NCI-H1694 (cell line): ENCODE measurements at places on chromosomes 1 and 21.

DNA sequence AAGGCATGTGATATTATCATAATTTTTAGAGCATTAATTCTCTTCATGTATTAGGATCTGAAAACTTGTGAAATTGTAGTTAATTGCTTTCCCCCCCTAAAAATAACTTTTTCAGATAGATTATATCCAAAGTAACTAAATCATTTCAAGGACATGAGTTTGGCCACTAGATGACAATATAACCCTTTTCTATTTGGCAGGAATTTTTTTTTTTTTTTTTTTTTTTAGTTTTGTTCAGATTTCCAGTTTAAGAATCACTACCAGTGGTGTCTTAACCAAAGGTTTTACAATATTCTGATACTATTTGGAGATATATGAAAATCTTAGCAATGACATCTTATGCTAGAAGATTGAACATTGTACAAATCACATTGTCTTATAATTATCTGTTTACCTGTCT is 370.8 kb downstream of the AMY1C start:
- no peak for DNase-seq

DNA sequence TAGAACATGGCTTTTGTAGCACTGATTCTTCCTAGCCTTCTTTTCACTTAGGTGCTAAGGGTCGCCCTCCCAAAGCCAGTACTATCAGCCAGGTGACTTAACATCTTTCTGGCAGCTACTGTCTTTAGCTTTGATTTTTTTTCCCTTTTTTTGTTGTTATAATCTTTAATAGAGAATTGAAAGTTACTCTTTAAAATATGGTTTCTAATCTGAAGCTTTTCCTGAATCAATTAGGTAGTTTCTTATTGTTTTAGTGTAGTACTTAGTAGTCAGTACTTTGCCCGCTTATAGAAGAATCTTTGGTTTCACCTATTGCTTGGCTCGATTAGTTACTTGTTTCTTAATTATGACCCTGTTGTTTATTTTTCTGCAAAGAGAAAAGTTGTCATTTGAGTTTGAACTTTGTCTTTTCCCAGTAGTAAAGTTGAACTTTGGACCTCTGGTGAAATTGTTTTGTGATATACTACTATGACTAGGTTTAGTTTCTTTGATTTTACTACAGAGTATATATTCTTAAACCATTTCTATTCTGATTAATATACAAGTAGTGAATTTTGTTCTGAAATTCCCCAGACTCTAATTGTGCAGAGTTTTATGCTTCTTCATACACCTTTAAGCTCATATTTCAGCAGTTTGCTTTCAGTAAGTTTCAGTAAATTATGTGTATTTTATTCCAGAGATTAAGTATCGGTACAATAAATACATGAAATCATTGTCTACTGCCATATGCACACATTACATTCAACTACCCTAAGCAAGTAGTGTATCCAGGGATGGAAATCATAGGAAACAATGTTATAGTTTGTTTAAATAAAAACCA is 3.9 kb downstream of the MAGI3 start:
- no peak for DNase-seq

- no peak for DNase-seq
These were observed 168.2 kb upstream of the C1orf105 start for GRCh38 chr1:172252321-172252720.

DNA sequence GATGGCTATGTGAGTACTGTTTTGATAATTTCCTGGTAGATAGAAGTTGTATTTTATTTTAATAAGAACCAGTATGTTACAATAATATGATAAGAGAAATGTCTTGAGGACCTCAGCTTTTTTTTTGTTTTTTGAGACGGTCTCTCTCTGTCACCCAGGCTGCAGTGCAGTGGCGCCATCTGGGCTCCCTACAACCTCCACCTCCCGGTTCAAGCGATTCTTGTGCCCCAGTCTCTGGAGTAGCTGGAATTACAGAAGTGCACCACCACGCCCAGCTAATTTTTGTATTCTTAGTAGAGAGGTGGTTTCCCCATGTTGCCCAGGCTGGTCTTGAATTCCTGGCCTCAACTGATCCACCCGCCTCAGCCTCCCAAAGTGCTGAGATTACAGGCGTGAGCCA is 968.1 kb upstream of the ADGRL4 start:
- no peak for DNase-seq

- no peak for DNase-seq
These were observed 22.9 kb upstream of the DISP3 start for GRCh38 chr1:11455967-11456570.
